CD4-positive, alpha-beta T cell treated with Interleukin-1 beta for 1 hour (primary cell): ENCODE measurements at places on chromosomes 3 and 15.

- no peak for DNase-seq
These were observed 298.2 kb upstream of the SATB1 start for GRCh38 chr3:18723206-18723810.

GRCh38 chr15:45858491-45858890 lies 223.7 kb downstream of the SQOR start:
- no peak for DNase-seq

- DNase-seq, result no peak
These were observed 51.0 kb downstream of the MME start for GRCh38 chr3:155131104-155131503.

GRCh38 chr3:15324379-15324808 lies 8.0 kb downstream of the SH3BP5 start:
- DNase-seq, result no peak

- DNase-seq, result no peak
These were observed 155.6 kb downstream of the SEMA6D start for GRCh38 chr15:47872869-47873432.
